ENCODE measurements at places on chromosomes 5 and 9.

GRCh38 chr5:107293541-107294210, 377.1 kb downstream of the EFNA5 start:
- no peak for DNase-seq

- DNase-seq = no peak
Observed at GRCh38 chr5:169707686-169708085, 70.6 kb downstream of the DOCK2 start.

DNA sequence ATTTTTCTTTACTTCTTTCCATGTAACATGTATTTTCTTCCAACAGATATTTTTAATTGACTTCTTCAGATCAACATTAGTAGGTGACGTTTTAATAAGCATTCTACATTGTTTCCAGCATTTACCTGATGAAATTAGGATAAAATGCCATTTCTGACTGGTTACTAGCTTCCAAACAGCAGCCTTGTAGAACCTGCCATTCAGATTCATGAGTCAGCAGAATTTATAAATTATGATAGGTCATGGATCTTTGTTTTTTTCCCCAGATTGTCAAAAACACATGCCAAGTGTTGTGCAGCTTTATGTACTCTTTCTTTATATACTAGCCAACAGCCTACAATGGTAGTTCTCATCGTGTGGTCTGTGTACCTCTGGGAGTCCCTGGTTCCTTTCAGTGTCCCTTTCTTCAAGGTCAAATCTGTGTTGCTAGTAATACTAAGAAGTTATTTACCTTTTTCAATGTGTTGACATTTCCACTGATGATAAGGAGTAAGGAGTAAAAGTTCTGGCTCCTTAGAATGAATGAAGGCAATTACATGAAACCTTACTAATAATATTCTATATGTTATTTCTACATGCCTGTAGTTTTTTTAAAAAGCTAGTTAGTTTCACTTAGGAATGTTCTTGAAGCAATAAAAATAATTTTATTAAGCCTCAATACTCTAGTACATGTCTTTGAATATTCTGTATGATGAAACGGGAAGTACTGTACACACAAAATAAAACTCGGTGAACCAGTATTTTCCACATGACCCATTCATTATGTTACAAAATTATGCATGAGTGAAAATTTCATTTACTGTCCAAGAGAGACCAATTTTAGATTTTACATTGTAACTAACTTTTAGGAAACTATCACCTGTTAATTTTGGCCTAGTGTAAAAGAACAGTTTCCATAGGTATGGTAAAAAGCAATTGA, 135.8 kb downstream of the ZCCHC7 start:
- DNase-seq = no peak

DNA sequence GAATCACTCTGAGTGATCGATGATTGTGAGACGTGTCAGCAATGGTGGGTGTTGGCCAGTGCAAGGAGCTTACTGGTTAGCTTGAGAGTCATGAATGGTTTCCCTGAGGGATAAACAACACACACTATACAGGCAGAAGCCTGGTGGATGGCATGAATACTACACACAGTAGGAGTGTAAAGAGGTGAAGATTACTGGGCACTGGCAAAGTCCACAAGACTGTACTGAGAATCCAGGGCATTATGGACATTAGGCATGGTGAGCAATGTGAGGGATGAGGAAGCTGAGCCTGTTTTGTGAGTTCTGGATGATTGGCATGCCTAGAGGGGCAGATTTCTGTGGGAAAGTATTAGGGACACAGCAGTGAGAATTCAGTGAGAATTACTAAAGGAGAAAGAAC, 71.3 kb downstream of the KDM4C start:
- no peak for DNase-seq

DNA sequence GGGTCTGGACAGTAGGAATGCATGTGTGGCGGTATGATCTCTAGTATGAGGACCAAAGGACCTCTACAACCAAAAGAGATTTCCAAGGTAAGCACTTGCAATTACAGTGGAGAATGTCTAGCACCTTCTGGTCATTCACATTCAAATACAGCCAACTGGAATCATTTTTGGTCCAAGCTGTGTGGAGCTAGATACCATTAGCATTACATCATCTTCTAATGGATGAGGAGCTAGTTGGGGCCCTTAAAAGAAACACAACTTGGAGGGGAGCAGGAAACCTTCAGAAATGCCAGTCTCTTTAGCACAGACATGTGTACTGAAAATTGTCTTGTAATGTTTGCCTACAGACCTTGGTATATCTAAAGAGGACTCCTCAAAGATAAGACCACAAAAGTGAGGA, 244.7 kb downstream of the BNC2 start:
- peak; percentile 27 for DNase-seq

GRCh38 chr9:79377339-79377855, 194.4 kb upstream of the TLE4 start:
- peak; percentile 31 for DNase-seq

DNA sequence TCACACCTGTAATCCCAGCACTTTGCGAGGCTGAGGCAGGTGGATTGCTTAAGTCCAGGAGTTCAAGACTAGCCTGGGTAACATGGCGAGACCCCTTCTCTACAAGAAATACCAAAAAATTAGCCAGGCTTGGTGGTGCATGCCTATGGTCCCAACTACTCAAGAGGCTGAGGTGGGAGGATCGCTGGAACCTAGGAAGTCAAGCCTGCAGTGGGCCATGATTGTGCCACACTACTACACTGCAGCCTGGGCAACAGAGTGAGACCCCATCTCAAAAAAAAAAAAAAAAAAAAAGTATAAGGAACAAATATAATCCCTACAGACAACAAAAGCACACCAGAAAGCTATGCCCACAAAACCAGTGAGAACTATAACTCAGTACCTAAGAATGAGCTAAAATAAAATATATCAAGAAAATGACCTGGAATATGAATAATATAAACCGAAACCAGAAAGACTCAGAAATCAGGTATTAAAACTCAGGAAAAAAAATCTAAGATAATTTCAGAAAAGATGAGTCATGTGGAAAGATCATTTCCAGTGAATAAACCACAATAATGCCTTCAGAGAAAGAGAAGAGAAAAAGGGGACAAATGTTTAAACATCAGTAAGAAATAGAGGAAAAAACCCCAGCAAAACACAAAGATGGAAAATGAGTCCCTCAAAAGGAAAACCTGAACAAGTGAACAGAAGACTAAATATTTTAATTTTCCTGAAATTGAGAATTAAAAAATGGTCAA, 57.4 kb downstream of the GOLPH3 start:
- peak; percentile 31 for DNase-seq

- DNase-seq = peak; percentile 11
Observed at GRCh38 chr9:34869390-34869789, 88.7 kb upstream of the PHF24 start.

DNA sequence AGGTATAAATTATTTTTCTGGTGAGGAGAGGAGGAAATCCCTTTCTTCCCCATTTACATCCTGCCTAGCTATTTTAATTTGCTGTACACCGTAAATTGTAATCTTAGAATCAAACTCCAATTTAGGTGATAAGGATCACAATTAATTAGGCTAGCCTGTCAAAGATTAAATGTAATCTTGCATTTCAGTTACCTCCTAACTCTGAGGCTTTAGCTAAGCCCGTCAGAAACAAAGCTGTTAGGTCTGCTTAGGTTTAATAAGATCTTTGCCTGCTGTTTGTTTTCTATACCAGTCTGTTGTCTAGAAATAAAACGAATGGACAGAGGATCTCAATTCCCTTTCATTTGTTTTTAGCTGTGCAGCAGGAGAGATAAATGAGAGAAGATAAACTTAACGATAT, 51.5 kb downstream of the PIK3R1 start:
- no peak for DNase-seq

- DNase-seq = no peak
Observed at GRCh38 chr5:18420711-18421110, 786.5 kb downstream of the TAF11L14 start.

GRCh38 chr9:76624391-76625048, 139.7 kb upstream of the PCA3 start:
- DNase-seq = no peak

- no peak for DNase-seq
Observed at GRCh38 chr9:111922324-111923013, 25.9 kb downstream of the UGCG start.

DNA sequence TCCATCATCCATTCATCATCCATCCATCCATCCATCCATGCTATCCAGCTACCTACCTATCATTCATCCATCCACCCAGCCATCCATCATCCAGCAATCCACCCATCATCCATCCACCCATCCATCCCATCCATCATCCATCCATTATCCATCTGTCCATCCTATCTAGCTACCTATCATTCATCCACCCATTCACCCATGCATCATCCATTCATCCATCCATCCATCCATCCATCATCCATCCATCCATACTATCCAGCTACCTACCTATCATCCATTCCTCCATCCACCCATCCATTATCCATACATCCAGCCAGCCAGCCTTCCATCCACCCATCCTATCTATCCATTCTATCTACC, 26.3 kb downstream of the SLC6A3 start:
- DNase-seq = no peak

GRCh38 chr5:69019668-69020375, 74.0 kb upstream of the SLC30A5 start:
- no peak for DNase-seq

GRCh38 chr9:36802201-36802920, 229.7 kb downstream of the MELK start:
- DNase-seq = peak; percentile 51

- peak; percentile 1 for DNase-seq
Observed at GRCh38 chr9:74498621-74499095, 1.5 kb downstream of the RORB start.

DNA sequence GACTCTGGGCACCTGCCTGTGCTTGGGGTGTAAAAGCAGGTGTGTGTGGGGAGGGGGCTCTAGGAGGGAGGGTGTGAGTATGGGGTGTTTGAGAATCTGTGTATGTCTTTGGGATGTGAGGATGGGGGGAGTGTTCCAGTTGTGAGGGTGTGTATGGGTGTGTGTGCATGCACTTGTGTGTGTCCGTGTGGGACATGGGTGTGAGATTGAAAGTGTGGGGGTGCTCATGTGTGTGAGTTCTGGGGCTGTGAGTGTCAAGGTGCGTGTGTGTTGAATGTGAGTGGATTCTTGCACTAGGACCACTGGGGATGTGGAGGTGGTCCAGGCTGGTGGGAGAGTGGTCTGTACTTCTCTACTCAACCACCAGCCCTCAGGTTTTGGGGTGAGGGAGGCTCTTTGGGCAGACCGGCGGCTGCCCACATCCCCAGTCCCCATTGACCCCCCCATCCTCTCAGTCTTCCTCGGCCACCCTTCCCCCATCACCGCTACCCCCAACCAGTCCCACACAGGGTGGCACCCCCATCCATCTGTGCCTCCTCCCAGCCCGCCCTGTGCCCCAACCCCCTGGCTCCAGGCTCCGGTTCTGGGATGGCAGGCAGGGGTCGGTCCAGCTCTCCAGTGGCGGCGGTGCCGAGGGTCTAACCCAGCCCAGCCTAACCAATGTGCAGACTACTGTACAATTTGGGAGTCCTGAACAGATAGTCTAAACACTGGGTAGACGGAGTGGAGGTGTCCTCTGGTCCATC, 31.5 kb downstream of the GOLGA2 start:
- DNase-seq = no peak
